ENCODE measurements at places on chromosomes 6 and 20.

DNA sequence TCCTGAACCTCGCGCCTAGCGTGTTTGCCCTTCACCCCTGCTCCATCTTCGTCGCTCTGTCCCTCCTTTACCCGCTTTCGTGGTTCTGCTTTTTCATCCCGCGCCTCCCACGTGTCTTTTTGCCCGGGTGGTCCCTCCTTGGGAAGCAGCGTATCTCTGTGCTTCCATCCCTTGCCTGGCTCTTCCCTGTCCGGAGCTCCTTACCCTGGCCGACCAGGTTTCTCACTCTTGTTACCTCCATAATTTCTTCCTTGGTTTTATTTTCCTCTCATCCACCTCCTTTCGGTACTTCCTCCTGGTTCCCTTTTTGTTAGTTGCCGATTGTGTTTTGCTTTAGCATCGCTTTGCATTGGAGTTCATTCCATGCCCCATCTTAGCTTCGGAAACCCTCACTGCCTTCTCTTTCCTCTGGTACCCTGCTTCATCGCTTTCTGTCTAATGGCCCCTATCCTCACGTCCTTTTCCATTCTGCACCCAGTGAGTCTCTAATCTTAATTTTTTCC is 735 bp downstream of the FAM135A start:
- DNase-seq: no peak

DNA sequence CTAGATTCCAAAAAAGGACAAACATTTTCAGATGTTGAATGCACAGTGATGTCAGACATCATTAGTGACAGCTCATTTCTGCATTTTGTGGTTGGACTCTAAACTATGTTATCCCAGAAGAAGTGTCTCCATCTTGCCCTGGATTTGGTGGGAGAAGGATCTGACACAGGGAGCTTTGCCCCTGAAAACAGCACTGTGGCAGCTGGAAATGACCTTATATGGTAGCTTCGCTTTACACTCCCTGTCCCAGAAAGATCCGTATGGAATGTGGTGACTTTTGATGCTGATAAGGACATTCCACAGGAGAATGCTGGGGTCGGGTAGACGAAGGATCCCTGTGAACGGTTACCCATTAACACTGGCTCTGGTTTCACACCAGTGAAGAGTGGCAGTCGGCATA is 87.2 kb upstream of the EDN1 start:
- DNase-seq: no peak

DNA sequence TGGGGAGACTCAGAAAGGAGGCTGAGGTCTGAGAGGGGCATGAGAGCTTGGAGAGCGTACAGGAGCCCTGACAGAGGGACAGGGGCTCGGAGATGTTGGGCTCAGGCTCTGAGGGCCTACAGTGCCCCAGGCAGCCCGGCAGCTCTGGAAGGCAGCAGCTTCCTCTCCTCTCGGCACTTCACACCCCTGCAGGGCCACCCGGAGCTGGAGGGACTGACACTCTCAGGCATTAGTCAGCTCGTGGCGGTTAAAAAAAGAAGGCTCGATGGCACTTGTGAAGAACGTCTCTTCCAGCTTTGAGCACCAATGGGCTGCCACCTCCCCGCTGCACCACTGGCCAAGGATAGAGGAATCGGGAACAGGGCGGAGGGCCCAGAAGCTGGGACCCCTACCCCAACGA is 62.6 kb upstream of the SIRPA start:
- no peak for DNase-seq

DNA sequence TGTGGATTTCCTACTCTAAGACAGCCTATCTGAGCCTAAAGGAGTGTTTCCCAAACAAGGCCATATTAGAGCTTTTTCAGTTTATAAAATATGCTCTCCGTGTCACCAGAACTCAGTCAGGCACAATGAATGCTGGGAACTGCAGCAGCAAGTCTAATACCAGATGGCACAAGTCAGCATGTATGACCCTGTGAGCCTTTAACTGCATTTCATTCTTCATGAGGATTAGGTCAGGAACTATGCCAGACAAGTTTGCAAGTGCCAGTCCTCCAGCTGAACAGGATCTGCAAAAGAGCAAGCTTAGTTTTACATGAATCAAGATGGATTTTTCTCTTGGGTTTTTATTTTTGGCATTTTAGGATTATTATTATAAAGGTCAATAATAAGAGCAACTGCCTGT is 66.7 kb upstream of the SAMD5 start:
- DNase-seq: no peak

GRCh38 chr20:54419531-54419930 is 55.9 kb upstream of the DOK5 start:
- no peak for DNase-seq

- no peak for DNase-seq
Measured at GRCh38 chr20:19330731-19331130, 118.3 kb downstream of the SLC24A3 start.

- no peak for DNase-seq
Measured at GRCh38 chr20:890666-891057, 25.5 kb downstream of the ANGPT4 start.

DNA sequence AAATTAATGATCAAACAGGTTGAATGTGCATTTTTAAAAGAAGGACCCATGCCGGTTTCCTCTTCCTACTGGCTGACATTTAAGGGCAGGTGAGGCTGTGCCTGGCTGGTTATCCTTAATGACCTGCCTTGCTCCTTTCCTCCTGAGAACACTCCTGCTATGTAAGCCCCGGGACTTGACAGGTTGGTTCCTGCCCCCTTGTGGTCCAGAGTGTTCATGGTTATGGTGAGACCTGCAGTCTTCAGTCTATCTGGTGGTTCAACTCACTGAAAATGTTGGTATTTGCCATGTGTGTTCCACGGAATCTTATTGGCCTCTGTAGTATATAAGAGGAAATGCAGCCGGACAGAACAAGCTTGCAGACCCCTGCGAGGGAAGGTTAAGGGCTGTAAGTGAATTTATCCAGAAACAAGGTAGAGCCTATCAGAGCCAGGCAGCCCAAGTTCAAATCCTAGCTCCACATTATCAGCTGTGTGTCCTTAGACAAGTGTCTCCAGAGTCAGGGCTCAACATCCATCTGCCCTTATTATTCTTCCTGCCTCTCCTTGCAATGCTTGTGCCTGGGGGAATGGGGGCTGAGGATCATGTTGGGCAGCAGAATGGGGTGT is 5.2 kb upstream of the BPIFA3 start:
- DNase-seq: no peak

DNA sequence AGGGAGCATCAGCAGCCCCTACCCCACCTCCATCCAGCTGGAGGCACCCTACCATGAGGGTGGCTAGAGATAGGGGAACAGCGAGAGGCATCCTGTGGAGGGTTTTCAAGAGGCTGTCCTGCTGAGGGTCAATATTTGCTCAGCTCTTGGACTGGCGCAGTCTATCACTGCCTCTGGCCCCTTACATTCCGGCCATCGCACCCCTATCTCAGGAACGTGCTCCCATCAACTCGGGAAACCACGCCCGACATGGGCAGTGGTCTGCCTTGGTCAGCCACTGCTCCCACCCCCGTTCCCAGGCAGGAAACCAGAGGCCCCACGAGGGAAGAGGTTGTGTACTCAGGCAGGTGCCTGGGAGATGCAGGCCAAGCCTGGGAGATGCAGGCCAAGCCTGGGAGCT is 57.9 kb downstream of the VEGFA start:
- no peak for DNase-seq

DNA sequence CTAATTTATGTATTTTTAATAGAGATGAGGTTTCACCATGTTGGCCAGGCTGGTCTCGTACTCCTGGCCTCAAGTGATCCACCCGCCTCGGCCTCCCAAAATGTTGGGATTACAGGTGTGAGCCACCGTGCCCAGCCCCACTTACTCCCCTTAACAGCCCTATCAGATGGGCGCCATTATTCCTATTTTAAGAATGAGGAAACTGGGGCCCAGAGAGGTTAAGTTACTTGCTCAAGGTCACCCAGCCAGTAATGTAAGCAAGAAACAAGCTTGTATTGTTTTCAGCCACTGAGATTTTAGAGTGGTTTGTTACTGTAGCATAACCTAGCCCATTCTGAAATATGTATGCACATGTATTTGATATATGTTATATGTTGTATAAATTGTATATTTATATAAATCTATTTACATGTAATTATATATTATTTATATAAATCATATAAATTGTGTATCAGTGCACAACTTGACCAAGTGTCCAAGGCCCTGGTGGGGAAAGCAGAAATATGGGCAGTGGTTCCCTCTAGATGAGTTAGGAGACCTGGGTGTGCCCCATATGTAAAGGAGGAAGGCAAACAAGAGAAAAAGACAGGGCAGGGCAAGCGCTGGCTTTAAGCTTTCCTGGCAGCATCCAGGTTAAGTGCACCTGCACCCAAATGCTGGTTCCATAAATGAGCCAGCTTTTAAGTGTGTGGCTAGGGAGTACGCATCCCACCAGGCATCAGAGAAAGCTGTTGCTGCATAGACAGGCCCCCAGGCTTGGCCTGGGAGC is 1.2 kb upstream of the GUCA1A start:
- DNase-seq: no peak

DNA sequence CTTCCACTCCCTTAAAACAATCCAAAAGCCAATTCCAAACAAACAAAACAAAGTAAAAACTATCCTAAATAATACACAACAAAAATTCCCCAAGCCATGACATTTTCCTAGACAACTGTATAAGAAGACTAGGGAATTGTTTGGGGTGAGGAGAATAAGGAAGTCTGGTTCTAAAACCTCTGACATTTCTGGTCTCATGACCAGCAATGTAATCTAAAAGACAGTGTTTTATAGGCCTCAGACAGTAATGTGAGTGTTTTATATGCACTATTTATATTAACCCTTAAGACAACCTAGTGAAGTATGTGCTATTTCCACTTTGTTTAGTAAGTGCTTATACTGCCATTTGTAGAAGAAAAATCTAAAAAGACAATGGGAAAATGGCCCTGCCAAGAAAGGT is 13.0 kb upstream of the RCAN2 start:
- no peak for DNase-seq

- DNase-seq: no peak
Measured at GRCh38 chr6:134809130-134809529, 140.8 kb downstream of the ALDH8A1 start.

DNA sequence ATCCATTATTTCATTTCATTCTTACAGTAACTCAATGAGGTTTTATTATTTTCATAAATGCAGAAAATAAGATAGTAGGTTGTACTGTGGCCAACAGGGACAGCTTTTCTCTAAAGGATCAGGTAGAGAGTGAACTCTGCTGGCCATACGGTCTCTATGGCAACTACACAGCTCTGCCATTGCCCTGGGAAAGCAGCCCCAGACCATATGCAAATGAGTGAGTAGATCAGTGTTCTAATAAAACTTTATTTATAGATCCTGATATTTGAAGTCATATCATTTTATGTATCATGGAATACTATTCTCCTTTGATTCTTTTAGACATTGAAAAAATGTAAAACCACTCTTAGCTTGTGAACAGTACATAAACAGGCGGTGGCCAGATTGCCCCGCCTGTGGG is 192.5 kb upstream of the RREB1 start:
- DNase-seq: no peak

GRCh38 chr20:19336631-19337030 is 124.2 kb downstream of the SLC24A3 start:
- no peak for DNase-seq

GRCh38 chr6:166849749-166850183 is 106.6 kb downstream of the RNASET2 start:
- no peak for DNase-seq

DNA sequence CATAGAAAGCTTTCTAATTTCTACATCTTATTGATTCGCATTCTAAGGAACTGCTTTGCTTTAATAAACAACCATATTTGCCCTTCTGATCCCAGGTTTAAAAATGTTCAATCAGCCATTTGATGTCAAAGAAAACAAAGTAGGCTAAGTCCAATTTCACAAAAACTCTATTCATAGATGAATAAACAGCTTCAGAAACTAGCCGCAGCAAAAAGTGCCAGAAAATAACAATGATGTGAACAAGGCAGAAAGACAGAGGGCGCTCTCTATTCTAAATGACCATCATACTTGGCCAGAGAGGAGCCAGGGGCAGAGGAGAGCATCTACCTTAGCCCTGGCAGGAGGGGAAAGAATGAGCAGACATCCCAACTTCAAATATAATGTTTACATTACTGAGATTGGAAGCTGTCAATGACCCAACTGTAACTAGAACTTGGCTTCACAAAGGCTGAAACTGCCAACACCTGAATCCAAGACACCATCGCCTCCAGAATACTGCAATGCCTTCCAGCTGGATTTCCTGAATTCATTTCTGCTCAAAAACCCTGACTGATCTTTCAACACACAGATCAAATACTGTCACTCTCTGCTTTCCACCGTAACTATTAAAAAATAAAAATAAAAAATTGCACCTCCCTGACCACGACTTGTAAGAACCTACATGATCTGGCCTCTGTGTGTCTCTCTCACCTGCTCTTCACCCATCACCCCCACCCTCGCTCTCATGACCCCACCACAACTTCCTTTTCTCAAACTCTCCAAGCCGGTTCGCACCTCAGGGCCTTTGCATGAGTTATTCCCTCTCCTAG is 9.5 kb downstream of the CNKSR3 start:
- DNase-seq: no peak

GRCh38 chr6:146946559-146946958 is 257.7 kb upstream of the STXBP5 start:
- DNase-seq: no peak

DNA sequence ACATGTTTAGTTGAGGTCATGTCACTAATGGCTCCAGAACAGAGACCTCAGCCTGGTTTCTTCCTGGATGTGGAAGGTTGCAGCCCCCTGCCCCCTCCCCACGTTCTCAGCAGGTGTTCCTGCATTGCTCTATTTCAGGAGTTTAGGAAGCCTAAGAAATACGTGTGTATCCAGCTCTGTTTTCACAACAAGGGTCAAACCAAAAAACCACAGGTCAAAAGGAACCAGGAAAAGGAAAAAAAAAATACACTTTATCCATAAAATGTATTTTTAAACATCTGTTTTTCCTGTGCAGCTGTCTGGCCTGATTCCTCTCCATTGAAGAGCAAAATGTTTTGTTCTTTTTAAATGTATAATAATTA is 107.9 kb upstream of the PLEKHG1 start:
- no peak for DNase-seq

DNA sequence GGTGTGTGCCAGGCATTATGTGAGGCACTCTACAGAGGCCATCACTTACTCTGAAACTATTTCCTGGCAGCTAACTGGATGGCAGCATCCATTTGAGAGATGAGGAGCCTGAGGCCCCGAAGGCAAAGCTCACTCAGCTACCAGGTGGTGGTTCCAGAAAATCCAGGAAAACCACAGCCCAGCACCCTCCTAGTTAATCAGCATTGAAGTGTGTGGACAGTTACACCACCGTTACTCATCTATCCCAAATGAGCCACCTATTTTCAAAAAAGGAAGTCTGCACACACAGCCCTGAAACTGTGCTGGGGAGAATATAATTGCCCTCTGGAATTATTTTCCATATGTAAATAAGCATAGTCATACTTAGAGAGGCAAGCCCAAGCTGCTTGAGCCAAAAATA is 67.4 kb downstream of the CNBD2 start:
- no peak for DNase-seq

- DNase-seq: no peak
Measured at GRCh38 chr6:24985323-24985722, 49.6 kb upstream of the RIPOR2 start.

GRCh38 chr20:23091721-23092383 is 5.7 kb upstream of the CD93 start:
- no peak for DNase-seq

- DNase-seq: no peak
Measured at GRCh38 chr20:1872459-1873097, 22.6 kb upstream of the SIRPA start.

Measured in NCI-H1417 treated with DMSO at 0.1 percent for 48 hours (cell line).